Aorta (tissue), 5 donors: ENCODE measurements at places on chromosomes 16 and 17. TPM values are rescaled to one million over a fixed set of nuclear protein-coding genes. Genes with fewer than 3 reads are reported as not detected.
A peak's percentile ranks its signal among the peaks of the same experiment; 100 is the strongest.

Gene MT2A
- 146 TPM for total RNA-seq

Gene NGFR
- total RNA-seq = 36.9 TPM

Gene ACSM5
- total RNA-seq = 5.8 TPM

GRCh38 chr16:86185089-86185488 is 286.1 kb downstream of the IRF8 start:
- no peaks in the 10 kb centered on the region for H3K4me1 ChIP-seq
- H3K36me3 ChIP-seq = no peaks in the 10 kb centered on the region
- no peak for DNase-seq
- no peak overlapping the region for H3K27ac ChIP-seq
- H3K27me3 ChIP-seq = no peaks in the 10 kb centered on the region
- no peak overlapping the region for H3K4me3 ChIP-seq

DNA sequence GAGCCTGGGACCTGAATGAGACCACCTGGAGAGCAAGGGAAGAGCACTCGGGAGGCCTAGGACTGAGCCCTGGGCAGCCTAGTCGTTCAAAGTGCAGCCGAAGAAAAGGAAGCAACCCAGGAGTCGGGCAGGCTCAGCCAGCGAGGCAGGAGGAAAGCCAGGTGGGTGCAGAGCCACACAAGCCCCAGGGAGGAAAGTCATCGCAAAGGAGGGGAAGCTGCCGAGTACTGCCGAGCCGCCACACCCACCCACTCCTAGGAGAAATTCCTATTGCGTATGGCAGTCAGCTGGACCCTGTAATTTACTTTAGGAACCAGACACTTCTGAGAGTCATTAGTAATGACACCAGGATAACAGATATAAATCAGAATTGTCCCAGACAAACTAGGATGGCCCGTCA is 187.6 kb downstream of the KATNIP start:
- DNase-seq = peak; percentile 21
- no peaks in the 10 kb centered on the region for H3K36me3 ChIP-seq
- no peaks in the 10 kb centered on the region for H3K27me3 ChIP-seq
- no peaks in the 10 kb centered on the region for H3K4me1 ChIP-seq
- no peak overlapping the region for H3K4me3 ChIP-seq
- H3K27ac ChIP-seq = no peak overlapping the region

GRCh38 chr16:11450136-11450535 is 104.9 kb downstream of the RMI2 start:
- H3K27ac ChIP-seq = no peak overlapping the region
- H3K27me3 ChIP-seq = no peaks in the 10 kb centered on the region

DNA sequence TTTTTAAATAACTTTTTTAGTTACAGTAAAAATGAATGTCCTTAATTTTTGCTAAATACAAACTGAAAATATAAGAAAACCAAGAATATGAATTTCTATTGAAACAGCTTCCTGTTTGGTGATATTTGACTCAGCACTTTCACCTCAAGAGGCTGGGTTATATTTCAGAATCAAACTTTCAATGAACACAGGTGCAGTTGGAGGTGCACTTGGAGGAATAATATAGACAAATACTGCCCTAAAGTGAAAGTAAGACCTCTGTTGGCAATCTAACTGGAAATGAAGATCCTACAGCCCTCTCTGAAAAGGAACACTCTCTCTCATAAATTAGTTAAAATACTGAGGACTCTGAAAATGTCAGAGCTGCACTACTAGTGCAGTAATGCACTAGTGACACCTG is 106.2 kb downstream of the BRIP1 start:
- no peak overlapping the region for H3K27ac ChIP-seq
- no peaks in the 10 kb centered on the region for H3K4me1 ChIP-seq
- no peak for DNase-seq

GRCh38 chr16:6032438-6032837 is 934.8 kb upstream of the EEF2KMT start:
- H3K27me3 ChIP-seq = no peaks in the 10 kb centered on the region
- no peak for DNase-seq
- no peak overlapping the region for H3K4me3 ChIP-seq
- H3K27ac ChIP-seq = no peak overlapping the region

- no peaks in the 10 kb centered on the region for H3K27me3 ChIP-seq
- DNase-seq = no peak
- H3K4me3 ChIP-seq = no peak overlapping the region
- H3K36me3 ChIP-seq = no peaks in the 10 kb centered on the region
Measured at GRCh38 chr17:29143894-29144293, 36.3 kb downstream of the MYO18A start.

- DNase-seq = no peak
- no peaks in the 10 kb centered on the region for H3K4me1 ChIP-seq
- no peak overlapping the region for H3K27ac ChIP-seq
- H3K36me3 ChIP-seq = peaks cover 2% of the 10 kb centered on the region
- H3K27me3 ChIP-seq = no peaks in the 10 kb centered on the region
- no peak overlapping the region for H3K4me3 ChIP-seq
Measured at GRCh38 chr16:87458424-87458915, 34.4 kb downstream of the ZCCHC14 start.

DNA sequence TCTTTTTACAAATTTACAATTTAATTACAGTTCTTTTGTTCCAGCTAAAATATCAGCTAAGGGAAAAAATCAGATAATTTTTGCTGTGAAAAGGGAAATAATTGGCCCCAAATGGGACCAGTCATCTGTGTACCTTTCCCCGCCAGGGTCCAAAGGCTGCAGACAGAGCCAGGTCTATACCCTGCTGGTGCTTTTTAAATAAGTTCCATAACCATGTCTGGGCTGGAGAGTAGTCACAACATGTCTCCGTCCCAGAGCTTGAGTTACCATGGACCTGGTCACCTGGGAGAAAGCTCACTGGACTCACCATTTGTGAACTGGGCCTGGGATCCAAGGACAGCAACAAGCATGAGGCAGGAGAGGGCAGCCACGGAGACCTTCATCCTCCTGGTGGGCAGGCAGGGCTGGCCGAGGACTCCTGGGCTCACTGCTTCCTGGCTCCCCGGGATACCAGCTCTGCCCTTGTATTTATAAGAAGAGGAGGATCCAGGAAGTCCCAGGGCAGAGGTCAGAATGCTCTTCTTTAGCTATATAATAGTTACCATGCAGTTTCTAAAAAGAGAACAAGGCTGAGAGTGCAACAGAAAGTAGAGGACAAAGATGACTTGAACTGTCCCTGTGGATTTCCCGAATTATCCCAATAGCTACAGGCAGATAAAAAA is at the start of gene CCL15:
CCL15 (minus strand) TSS at position 444 of the 662 bp plus-strand sequence; CDS start at position 383, 61 bp downstream.
- H3K4me3 ChIP-seq = no peak within 1 kb of the TSS
- H3K36me3 ChIP-seq = no peaks in the 10 kb centered on the region
- H3K27me3 ChIP-seq = no peaks in the 10 kb centered on the region
- no peak for DNase-seq
- H3K4me1 ChIP-seq = no peaks in the 10 kb centered on the region

GRCh38 chr17:27986805-27987684 is 55.4 kb upstream of the NLK start:
- no peak for DNase-seq
- H3K4me1 ChIP-seq = no peaks in the 10 kb centered on the region
- no peak overlapping the region for H3K4me3 ChIP-seq
- H3K36me3 ChIP-seq = no peaks in the 10 kb centered on the region

DNA sequence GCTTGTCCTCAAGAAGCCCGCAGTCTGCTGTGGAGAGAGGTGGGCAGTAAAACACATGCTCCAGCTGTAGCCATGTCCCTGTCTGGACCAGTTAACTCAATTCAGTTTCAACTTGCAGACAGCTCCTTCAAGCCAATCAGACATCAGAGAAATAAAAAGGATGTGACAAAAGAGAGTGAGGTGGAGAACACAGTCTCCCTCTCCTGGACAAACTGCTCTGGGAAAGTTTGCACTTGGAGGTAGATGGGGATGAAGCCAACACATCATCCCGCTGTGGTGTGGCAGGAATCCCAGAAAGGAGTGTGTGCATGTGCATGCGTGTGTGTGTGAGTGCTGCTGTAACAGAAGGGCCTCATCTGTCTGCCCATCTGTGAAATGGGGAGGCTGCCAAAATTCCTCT is 358.6 kb upstream of the ASIC2 start:
- DNase-seq = no peak
- H3K27ac ChIP-seq = no peak overlapping the region
- H3K4me3 ChIP-seq = no peak overlapping the region
- no peaks in the 10 kb centered on the region for H3K36me3 ChIP-seq

DNA sequence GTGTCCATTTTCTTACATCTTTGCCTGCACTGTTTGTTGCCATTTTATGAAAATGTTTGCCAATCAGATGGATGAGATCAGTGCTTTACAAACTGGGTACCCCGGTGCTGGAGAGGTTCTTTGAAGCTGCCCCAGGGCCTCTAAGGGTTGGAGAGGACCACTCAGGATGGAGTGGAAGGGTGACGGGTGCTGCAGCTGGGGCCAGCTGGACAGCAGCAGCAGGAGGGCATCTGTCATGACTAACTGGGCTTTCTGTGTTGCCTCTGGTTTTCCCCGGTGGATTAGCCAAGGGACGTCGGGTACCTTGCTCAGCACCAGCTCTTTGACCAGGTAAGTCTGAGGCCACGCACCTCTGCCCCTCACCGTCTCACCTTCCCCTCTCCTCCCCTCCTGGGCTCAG is 12.3 kb downstream of the KDM8 start:
- no peaks in the 10 kb centered on the region for H3K27me3 ChIP-seq
- H3K4me1 ChIP-seq = no peaks in the 10 kb centered on the region
- no peak overlapping the region for H3K27ac ChIP-seq
- H3K36me3 ChIP-seq = no peaks in the 10 kb centered on the region

DNA sequence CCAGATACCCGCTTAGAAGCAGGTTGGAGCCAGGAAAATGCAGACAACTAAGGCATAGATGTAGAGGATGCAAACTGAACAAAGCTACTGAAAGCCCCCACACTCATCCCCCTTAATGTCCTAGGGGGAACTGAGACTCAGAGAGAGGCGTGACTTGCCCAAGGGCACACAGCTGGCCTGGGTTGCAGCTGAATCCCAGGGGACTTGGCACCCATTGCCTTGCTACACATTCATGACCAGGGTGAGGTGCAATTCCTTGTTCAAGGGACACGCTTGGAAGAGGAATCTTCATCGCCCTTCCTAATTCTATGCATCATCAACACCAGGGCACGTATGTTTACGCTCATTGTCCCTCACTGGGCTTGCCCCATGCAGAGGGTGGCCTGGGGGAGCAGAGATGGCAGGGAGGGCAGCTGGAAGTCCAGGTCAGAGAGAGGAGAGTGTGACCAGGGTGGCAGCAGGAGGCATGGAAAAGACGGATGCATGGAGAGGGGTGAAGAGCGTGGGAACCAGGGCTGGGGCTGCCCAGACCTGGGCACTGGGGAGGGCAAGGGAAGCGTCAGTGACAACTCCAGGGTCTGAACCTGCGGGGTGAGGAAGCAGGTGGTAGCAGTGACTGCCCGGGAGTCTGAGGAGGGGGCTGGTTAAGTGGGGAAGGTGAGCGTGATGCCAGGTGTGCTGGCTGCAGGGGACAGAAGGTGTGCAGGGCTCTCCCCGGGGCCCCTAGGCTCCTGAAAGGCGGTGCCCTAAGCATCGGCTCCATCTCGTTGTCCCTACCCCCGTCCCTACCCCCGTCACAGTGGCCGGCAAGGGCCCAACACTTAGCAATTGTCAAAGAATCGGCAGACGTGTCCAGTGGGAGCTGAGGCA is 267.1 kb upstream of the TNRC6C start:
- H3K27me3 ChIP-seq = no peaks in the 10 kb centered on the region
- DNase-seq = peak; percentile 59
- H3K4me3 ChIP-seq = no peak overlapping the region
- H3K27ac ChIP-seq = no peak overlapping the region
- H3K36me3 ChIP-seq = no peaks in the 10 kb centered on the region

DNA sequence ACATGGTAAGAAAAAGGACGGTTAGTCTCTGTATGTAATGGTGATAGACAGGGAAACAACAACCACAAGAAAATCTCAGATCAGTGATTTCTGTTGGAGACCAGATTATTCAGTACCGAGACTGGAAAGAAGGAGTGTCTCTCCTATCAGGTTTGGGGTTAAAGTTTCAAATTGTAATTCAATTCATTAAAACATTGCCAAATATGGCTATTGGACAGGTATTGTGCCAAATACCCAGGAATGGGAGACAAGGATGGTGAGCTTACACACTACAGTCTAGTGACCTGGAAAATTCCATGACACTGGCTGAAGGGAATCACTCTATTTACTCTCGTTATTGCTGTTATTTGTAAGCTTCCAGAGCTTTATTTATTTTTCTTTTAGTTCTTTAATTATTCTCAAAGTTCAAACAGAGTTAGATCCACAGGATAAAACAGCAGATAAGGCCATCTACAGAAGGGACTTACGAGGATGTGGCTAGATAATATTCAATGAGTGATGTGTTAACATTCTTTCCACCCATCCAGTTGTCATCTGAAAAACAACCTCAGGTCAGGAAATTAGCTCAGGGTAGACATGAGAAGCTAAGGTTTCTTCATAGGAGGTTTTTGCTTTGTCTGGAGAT is 25.1 kb upstream of the MMD start:
- H3K4me3 ChIP-seq = no peak overlapping the region
- H3K27me3 ChIP-seq = no peaks in the 10 kb centered on the region
- no peaks in the 10 kb centered on the region for H3K36me3 ChIP-seq
- H3K27ac ChIP-seq = no peak overlapping the region

DNA sequence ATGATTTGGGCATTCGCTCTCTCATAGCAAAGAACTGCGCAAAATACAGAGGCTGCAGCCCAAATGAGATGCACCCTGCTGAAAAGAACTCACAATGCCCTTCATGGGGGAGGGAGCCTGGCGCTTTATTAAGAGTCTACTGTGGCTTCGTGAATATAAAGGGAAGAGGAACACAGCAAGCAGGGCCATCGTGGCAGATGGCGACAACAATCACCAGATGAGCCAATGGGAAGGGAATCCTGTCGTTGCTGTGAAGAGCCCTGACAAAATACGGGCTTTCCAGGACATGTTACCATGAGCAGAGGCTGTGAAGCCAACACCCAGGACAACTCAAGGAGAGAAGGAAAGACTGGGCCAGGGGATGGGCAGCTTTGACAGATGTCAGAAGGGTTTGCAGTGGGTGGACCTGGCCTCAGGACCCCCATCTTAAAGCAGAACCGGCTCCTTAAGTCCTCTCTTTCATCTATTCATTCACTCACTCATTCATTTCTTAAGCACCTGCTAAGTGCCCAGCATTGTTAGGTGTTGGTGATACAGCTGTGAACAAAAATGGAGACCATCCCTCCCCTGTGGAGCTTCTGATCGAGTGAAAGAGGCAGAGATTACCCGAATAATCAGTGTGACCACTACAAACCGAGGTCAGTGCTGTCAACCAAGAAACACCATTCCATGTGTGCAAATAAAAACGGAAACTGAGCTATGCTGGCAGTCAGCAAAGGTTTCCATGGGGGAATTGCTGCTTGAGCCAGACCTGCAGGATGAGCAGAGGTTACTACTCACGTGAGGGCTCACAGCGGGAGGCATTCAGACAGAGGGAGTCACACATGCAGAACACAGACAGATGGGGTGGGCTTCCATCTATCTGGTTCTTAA is 125.8 kb downstream of the DYNLRB2 start:
- no peaks in the 10 kb centered on the region for H3K4me1 ChIP-seq
- no peaks in the 10 kb centered on the region for H3K27me3 ChIP-seq
- H3K27ac ChIP-seq = no peak overlapping the region
- no peak overlapping the region for H3K4me3 ChIP-seq
